ENCODE measurements at places on chromosomes 1 and 21.

DNA sequence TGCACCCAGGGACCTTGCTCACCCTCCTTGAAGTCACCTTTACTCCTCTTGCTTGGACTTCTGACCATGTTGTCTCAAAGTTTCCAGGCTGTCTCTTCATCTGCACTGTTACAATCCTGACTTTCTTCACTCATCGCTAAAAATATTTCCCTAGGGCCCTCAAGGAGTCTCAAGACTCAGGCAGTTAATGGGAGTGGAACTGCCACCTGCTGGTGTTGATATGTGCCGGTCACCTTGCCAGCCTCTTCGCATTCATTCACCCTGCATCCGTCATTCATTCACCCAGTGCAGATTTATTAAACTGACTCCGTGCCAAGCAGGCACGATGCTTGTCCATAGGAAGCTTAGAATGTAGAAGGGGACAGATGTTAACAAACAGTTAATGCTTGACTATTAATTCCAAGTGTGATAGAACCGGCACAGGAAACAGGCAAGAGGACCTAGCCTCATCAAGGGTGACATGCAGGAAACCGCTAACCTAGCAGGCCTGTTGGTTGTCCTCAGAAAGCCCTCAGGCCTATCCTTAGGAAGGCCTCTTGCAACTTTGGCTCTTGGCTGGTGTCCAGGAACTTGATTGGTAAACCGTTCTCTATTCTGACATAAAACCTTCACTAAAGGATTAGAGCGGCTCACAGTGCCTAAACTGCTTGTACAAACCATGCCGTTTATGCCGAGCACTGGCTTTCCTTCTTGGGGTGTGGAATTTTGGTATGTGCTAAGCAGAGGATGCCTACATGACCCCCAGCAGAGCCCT is 342.2 kb downstream of the CAMTA1 start:
- no peak for DNase-seq

- no peak for DNase-seq
Measured at GRCh38 chr1:246445503-246445902, 61.6 kb downstream of the SMYD3 start.

GRCh38 chr1:149844101-149844500 is 55.3 kb upstream of the BOLA1 start:
- DNase-seq, result no peak

GRCh38 chr1:181898773-181899172 is 162.7 kb downstream of the ZNF648 start:
- DNase-seq, result no peak

DNA sequence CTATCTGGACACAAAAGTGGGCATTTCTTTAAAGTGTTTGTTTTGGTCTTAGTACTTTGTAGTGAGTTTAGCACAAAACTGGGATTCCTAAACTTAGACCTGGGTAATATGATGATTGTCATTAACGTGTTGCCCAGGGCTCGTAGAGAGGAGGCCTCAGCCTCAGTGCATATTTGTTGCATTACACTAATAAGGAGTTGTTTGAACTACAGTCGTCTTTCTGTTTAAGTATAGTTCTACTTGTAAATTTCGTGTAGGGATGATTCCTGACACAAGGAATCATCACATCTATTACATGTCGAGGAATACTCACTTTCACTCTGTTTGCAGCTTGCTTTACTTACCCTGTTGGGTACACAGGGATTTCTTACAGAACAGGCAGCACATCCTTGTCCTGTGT is 85.0 kb downstream of the PRDM2 start:
- no peak for DNase-seq

DNA sequence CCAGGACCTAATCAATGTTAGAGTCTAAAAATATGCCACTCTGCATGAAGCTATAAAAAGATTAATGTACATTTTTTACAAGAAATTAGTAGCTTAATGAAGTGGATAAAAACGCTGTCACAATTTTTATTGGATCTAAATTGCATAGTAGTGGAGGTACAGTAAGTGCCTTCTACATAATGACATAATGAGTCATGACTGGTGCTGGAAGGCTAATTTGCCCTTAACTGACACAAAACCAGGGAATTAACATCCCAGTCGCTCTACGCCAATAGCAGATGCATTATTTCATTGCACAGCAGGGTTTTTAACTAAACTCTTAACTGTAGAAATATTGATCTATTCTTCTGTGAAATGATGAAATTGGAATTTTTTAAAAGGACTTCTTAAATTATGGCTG is 33.3 kb downstream of the RRAGC start:
- DNase-seq, result no peak

- DNase-seq, result no peak
Measured at GRCh38 chr1:13540866-13541265, 27.1 kb upstream of the LRRC38 start.

DNA sequence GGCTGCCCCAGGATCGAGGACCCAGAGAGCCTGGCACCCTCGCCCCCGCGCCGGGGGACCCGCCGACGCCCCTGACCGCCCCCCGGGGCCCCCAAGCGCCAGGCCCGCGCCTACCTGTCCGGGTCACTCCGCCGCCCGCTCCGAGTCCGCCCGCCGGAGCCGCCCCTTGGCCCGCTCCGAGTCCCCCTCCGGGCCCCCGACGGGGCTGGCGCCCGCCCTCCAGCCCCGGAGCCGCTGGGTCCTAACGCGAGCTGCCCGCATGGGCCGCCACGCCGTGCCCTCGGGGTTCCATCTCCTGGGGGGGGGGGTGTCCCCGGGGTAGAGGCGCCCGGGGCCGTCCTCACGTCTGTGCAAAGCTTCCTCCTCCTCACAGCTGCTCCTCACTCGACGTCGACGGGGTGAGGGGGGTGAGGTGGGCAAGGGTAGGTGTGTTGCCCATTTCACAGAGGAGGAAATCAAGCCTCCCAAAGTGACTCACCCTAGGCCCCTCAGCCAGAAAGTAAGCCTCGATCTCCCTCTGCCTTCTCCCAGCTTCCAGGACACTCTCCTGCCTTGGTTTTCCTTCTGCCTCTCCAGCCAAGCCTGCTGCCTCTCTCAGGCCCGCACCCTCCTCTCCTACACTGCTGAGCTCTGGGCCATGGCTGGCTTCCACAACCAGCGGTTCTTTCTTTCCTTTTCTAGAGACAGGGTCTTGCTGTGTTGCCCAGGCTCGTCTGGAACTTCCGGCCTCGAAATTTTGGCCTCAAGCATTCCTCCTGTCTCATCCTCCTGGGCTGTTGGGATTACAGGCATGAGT is at the start of gene MFAP2:
TSS of gene MFAP2 (minus strand) at position 148 of the 796 bp plus-strand sequence. CDS start 2,347 bp downstream, outside the sequence.
- DNase-seq, result no peak
